ENCODE measurements at places on chromosomes 1 and 21. TPM values are rescaled to one million over a fixed set of nuclear protein-coding genes. Genes with fewer than 3 reads are reported as not detected.

PEX14 gene
- 25.8 TPM for total RNA-seq

SYCP1 gene
- total RNA-seq = not detected

RHOU gene
- 79.7 TPM for total RNA-seq

TTC3 gene
- total RNA-seq = 235 TPM

FUBP1 gene
- total RNA-seq = 243 TPM

SYDE2 gene
- total RNA-seq = 1.5 TPM

RAB3GAP2 gene
- 65.3 TPM for total RNA-seq

ASAP3 gene
- total RNA-seq = 53.5 TPM

ANGPTL7 gene
- total RNA-seq = not detected

IBA57 gene
- 7.7 TPM for total RNA-seq

INSRR gene
- 6.9 TPM for total RNA-seq

LCE2C gene
- not detected for total RNA-seq

ERICH3 gene
- 1.9 TPM for total RNA-seq

CADM3 gene
- total RNA-seq = 165 TPM

ATP8B2 gene
- 68.7 TPM for total RNA-seq

ATP1A4 gene
- total RNA-seq = not detected

MPL gene
- not detected for total RNA-seq

MCOLN2 gene
- total RNA-seq = not detected
